ENCODE measurements at places on chromosomes 5 and 9.

DNA sequence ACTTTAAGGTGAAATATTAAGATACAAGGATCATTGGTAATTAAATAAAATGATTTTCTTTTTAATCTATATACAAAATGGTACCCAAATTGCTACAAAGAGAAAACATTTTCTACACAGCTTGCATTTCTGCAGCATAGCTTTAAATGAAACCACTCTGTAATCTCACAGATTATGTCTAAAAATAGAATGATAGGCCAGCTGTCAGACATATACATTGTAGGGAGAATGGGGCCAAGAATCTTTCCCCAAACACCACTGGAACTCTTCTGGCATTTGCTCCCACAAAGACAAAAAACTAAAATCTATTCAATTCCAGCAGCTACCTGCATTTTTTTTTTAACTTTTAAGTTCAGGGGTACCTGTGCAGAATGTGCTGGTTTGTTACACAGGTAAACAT is 124.1 kb upstream of the NR5A1 start:
- DNase-seq, result no peak

GRCh38 chr5:63596254-63596653 is 366.0 kb downstream of the HTR1A start:
- DNase-seq, result no peak

GRCh38 chr5:127143722-127144121 is 70.4 kb upstream of the C5orf63 start:
- no peak for DNase-seq

- DNase-seq, result no peak
These were observed 18.9 kb downstream of the SLC22A5 start for GRCh38 chr5:132388244-132389050.

DNA sequence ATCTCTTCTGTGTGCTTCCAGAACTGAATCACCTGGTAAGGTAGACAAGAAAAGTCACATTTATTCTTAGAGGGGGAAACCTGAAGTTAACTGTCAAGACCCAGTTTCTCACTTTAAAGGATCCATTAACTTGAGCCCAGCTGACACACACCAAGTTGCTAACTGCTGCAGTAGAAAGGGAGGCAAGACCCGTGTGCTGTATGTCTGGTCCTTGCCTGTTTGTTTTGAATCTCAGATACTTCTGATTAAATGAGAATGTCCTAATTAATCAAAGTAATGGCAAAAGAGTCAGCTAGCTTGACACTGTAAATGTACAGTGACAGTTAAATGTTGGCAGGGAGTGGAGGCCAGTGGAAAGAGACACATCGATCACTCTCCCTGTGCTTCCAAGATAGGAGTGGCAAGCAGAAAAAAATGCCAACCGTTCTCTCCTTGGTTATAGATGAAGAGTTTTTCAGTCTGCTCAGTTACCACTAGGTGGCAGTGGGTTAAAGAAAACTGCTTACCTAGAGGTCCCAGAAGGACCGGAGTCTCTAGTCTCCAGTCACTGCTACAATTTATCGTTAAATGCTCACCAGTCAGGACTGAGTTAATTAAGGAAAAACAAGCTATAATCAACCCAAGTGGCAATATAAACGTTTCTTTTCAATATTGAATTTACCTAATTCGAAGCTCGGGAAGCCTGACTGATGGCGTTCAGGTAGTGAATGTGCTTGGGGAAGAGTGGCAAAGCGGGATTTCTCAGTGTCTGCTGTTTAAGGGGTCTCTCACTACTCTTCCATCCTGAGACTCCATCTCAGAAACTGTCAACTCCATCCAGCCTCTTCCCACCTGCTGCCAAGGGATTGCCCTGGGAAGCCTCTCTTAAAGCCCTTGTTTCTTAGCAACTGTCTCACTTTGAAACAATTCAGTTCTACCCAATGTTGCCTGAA is 18.4 kb downstream of the LSM11 start:
- DNase-seq, result peak; percentile 36

DNA sequence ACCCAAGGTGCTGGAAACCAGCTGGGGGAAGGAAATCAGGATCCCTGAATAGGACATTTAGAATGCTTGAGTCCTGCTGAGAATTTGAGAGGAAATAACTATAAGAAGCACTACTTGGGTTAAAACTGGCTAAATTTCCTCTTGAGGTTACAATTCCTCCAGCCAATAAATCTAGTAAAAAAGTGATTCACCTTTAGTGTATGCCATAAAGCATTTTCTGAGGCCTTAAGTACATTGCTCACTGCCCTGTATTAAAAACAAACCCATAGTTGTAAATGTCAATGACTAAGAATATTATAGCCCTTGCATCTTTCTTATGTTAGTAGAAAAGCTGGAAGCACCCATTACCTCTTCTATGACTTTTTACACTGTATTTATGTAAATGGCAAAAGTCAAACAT is 634.7 kb upstream of the ARRDC3 start:
- DNase-seq, result no peak

- DNase-seq, result no peak
These were observed 340 bp downstream of the ELAVL2 start for GRCh38 chr9:23825700-23826099.

GRCh38 chr9:92385001-92385400 is 19.4 kb downstream of the OGN start:
- no peak for DNase-seq

- DNase-seq, result no peak
These were observed 5.7 kb downstream of the C9orf43 start for GRCh38 chr9:113416149-113416721.

DNA sequence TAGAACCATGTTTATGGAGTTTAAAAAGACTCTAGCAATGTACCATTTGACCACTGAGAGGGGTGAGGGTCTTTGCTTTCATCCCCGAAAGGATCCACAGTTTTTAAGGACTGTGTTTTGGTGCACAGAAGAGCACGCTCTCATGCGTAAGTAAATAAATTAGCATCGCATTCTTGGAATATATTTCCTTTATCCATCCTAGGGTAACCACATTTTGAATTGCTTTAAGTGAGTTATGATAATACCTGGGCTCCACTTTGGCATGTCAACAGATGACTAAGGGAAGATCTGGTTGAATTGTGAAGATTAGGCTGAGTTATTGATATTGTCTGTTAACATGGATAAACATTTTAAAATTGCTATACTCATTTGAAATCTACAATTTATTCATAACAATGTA is 89.4 kb upstream of the EDIL3 start:
- DNase-seq, result no peak
